ENCODE measurements at places on chromosomes 6 and 20.

- DNase-seq: no peak
Measured at GRCh38 chr20:53379014-53379832, 214.4 kb downstream of the ZNF217 start.

DNA sequence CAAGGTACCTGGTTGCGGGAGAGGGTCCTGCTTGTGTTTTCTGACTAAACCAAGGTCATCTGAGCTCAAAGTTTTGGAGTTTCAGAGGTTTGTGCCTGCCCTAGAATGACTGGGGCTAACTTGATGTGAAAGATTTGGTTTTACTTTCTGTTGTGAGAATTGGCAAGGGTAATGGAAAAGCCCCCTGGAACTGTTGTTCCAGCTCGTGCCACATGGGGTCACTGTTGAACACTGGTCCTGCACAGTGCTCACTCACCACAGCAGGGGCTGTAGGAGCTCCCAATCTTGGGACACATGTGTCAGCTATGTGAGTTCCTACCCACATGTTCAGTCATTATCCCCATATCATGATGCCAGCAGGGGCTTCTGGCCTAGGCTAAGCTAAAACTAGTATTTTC lies 6.5 kb downstream of the TGM6 start:
- DNase-seq: no peak

DNA sequence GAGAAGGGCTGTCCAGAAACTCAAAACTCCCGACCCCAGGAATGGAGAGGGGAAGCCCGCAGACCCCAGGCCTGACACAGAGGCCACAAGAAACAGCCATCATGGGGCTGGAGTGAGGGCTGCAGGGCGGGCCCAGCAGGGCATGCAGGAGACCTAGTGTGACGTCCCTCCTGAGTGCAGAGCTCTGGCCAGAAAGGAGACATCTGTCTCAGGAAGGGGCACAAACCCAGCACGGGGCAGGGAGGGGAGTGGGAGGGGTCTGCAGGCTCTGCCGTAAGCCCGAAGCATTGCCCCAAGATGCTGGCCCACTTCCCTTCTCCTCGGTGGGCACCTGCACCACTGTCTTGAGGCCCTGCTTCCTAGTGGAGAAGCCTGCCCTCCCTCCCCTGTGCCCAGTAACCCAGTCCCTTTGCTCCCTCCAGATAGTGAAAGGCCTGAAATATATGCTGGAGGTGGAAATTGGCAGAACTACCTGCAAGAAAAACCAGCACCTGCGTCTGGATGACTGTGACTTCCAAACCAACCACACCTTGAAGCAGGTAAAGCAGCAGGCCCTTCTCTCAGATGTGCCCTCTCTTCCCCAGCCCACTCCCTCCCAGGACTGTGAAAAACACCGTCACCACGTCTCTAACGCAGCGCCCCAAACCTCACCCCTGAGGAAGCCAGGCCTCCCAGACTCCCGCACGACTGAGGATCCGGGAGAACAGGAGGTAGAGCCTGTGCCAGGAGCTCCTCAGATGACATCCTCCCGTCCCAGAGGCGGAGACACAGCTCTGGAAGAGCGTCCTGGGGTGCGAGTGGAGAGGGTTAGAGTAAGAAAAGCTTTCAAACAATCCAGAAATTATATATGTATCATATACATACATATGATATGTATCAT lies 9.7 kb downstream of the CST7 start:
- DNase-seq: no peak

- no peak for DNase-seq
Measured at GRCh38 chr6:42520786-42521607, 42.8 kb upstream of the UBR2 start.

- no peak for DNase-seq
Measured at GRCh38 chr6:165580136-165580535, 82.9 kb downstream of the PDE10A start.

DNA sequence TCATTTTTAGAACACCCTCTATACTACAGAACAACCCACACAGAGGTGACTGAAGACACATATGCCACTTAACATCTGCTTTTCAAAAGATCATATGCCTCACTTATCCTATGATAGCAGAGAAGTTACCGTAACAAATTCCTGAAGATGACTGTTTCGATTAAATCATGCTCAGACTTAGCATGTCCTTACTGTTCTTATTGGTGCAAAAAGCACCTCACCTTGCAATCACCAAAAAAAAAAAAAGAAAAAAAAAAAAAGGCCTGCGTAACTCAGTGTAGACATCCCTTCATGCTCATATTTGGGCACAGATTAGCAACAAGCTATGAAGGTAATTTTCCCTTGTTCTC lies 17.7 kb upstream of the DST start:
- DNase-seq: no peak

GRCh38 chr6:10531942-10532341 lies 10.8 kb downstream of the GCNT2 start:
- no peak for DNase-seq

DNA sequence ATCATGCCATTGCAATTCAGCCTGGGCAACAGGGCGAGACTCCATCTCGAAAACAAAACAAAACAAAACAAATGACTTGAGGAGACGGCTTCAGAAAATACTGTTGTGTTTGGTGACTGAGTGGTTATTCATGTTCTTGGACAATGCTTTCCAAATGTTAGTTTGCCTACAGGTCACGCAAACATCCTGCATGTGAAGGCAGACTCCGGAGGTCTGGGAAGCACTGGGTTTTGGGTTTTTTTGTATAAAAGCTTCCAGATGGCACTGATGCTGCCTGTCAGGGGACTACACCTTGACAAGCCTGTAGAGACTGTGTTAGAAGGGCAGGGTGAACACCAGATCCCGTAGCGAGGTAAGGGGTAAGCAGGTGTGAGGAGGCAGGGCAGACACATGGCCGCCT lies 81.7 kb downstream of the THBS2 start:
- DNase-seq: no peak

DNA sequence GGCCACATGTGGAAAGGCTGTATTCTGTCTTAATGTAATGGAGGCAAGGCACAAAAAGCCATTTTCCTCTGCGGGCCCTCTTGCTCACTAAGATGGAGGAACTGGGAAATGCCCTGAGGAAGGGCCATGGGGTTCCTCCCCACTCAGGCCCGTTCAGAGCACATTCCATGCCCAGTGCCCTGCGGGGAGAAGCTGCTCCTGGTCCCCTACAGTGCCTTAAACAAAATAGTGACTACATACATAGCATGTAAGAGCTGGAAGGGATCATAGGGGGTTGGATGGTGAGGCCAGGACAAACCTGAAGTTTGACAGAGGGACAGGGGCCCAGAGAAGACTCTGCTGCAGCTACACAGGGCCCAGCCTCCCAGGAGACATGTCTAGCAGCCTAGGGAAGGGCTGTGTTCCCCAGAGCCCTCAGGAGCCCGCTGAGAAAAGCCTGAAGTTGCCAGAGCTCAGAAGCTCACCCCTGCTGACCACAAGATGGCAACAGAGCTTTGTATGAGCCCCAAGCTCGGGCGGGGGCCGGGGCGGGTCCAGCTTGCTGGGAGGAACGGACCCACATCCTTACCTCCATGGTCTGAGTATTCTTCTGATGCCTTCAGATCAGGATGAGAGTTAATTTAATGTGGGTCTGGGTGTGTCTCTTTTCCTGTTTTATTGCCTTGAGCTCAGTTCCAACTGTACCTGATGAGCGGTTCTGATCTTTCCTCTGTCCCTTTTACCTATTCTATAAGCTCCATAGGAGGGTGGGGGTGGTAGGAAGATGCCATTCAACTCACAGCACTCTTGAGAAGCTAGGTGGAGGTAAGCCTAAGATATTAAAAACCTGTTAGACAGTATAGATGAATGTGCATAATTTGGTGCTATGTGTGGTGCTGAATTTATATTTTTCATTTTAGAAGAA lies 242.9 kb downstream of the CDC5L start:
- DNase-seq: peak; percentile 36

All from substantia nigra (tissue), 51 donors.